ENCODE measurements at places on chromosomes 3 and 15. TPM values are rescaled to one million over a fixed set of nuclear protein-coding genes. Genes with fewer than 3 reads are reported as not detected.
A peak's percentile ranks its signal among the peaks of the same experiment; 100 is the strongest.

The PYGO1 gene
- not detected for total RNA-seq

The GOLGA8G gene
- not detected for total RNA-seq

The CPOX gene
- total RNA-seq: 65.3 TPM

The GRIP2 gene
- not detected for total RNA-seq

The CX3CR1 gene
- total RNA-seq: 0.95 TPM

The SNX22 gene
- 0.58 TPM for total RNA-seq

The IL16 gene
- total RNA-seq: 240 TPM

The KNG1 gene
- not detected for total RNA-seq

The PCSK6 gene
- 0.68 TPM for total RNA-seq

The SLC9C1 gene
- not detected for total RNA-seq

The MESP1 gene
- 2.4 TPM for total RNA-seq

The P2RY1 gene
- 0.44 TPM for total RNA-seq

The WDR93 gene
- not detected for total RNA-seq

The SHISA5 gene
- 195 TPM for total RNA-seq

The TM4SF18 gene
- total RNA-seq: not detected

The CFAP100 gene
- not detected for total RNA-seq

GRCh38 chr3:114383875-114384557 is 90.2 kb downstream of the TIGIT start:
- peak; percentile 79 for DNase-seq

- DNase-seq: no peak
Measured at GRCh38 chr15:69082554-69082953, 68.1 kb downstream of the NOX5 start.

- no peak for DNase-seq
Measured at GRCh38 chr3:195865752-195866151, 42.6 kb downstream of the TNK2 start.

DNA sequence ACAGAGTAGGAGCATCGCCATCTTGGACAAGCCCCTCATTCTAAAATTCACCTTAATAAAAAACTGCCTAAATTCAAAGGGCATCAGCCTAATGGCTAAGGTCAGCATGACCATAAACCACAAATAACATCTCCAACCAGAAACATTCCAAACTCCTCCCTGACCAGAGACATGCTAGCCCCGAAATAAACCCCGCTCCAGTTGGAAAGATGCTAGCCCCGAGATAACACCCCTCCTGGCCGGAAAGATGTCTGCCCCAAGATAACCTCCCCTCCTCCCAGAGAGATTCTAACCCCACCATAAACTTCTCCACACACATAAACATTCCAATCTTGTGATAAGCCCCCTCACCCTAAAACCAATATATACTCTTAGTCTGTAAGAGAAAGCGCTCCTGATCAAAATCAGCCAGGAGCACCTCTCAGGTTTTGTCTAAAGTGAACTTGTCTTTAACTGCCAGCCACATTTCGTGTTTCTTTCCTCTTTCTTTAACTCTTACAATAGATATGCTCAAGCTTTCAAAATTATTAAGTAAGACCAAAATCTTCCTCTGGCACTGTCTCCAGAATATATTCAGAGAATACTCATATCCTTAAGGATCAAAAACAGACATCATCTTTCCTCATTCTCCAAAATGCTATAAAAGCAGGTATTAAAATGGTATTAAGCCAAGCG is 104.1 kb downstream of the GSK3B start:
- DNase-seq: no peak

- no peak for DNase-seq
Measured at GRCh38 chr15:92116330-92116729, 262.8 kb downstream of the SLCO3A1 start.

- no peak for DNase-seq
Measured at GRCh38 chr3:138846262-138846791, 11.6 kb upstream of the PIK3CB start.

- DNase-seq: peak; percentile 95
Measured at GRCh38 chr15:51971375-51972133, at the start of gene LEO1. TSS of gene LEO1 (minus strand) at chr15:51971778. CDS start at chr15:51971745, 33 bp downstream.

DNA sequence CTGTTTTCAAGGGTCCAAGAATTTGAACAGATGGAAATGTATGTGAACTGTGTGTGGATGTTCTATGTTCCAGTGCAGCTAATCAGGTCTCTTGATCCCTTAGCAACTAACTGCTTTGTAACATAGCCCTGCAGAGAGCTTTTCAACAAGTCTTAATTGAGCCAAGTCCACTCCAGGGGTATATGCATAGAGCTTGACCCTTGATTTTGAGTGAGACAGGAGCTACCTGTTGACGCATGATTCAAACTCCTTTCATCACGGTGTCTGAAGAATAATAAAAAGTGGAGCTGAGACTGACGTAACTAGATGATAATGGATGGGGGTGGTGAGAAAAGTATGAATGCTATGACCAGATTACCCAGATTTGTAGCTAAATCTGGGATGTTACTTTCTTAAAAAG is 93.3 kb upstream of the CCDC54 start:
- no peak for DNase-seq

DNA sequence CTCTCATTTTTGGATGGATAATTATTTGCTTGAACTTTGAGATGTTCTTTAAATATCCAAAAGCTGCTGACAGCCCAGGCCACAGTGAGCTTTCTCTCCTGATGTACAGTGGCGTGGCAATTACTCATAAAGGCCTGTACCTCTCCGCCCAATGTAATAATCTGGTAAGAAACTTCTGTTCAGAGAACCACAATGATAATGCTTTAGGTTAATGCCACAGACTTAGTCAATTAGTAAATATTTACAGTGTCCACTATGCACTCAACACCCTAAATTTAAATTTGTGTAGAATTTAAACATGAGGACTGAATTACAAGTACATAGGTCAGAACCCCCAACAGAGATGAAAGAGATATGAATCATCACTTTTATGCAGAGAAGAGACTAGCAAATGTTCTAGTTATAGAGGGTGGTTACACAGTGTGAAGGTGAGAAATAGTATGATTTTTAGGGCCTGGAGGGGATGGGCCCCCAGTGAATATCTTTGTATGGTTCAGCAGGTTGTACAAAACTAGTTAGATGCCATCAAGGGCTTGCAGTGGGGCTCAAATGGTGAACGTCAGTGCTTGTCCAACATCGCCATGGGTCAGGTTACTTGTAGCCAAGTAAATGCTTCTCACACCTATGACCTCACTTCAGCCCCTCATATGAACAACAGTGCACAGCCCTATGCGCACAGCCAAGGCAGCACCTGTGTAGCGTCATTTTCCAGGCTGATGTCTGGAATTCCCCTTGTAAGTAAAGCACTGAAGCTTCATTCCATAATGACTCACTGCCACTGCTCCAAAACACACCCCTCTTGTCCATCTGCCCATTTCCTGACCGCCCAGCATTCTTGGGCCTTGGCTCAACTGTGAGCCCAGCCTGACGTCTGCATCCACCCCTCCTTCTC is 13.3 kb downstream of the ABHD2 start:
- no peak for DNase-seq

GRCh38 chr3:192171213-192171612 is 556.1 kb downstream of the FGF12 start:
- no peak for DNase-seq

- no peak for DNase-seq
Measured at GRCh38 chr3:175355801-175356335, 496.7 kb downstream of the NAALADL2 start.

DNA sequence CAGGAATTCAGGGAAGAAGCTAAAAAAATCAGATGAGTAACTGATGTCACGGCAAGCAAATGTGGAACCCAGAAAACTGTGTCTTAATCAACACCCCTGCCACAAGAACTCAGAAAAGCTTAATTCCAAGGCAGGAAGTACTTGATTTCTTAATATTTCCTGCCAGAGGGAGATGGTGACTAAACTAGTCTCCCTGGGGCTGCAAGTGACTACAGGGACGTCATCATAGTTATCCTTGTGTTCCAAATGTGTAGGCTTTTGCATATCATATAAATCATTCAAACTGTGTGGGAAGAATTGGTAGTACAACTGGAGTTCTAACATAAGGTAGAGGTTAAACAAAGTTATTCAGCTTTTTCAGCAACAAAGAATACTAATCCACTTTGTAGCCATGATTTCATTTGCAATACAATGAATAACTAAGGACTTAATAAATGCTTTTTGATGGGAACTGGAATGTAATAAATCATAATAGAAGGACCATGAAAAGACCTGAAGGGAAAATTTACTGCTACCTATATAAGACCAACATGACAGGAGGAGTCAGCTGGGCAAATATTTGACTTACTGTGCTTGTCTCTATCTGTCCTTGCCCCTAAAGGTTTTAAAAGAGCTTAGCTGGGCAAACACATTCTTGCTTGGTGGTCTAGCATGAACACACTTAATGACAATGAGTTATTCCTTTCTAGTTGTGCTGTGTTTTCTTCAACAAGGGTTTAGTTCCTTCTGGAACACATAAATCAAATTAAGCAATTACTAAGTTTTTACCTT is 76.0 kb upstream of the NECTIN3 start:
- no peak for DNase-seq

GRCh38 chr15:53829471-53829870 is 70.0 kb upstream of the WDR72 start:
- no peak for DNase-seq

DNA sequence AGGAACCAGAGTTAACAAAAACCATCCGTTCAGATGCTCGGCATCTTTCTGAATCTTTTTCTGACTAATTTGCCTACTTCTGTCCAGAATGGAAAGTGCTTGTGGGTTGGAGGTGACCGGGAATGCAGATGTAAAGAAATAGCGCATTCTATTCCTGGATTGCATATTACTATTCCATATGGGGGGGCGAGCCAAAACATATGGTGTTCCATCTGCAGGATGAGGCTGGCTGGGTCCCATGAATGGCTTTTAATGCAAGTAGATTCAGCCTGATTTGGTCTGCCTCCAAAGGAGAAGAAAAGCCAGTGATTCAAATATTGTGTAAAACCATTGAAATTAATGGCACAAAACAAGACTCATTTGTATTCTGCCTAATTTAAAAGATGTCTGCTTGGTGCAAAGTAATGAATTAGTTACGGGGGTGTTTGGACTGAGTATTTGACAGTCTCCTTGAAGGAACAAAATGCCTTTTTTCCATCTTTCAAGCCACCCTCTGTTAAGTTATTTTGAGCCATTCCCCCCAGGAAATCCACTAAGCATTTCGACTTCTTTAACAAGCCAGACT is 99.0 kb downstream of the ST8SIA2 start:
- DNase-seq: no peak

- DNase-seq: no peak
Measured at GRCh38 chr3:37032961-37033360, 39.6 kb downstream of the MLH1 start.

DNA sequence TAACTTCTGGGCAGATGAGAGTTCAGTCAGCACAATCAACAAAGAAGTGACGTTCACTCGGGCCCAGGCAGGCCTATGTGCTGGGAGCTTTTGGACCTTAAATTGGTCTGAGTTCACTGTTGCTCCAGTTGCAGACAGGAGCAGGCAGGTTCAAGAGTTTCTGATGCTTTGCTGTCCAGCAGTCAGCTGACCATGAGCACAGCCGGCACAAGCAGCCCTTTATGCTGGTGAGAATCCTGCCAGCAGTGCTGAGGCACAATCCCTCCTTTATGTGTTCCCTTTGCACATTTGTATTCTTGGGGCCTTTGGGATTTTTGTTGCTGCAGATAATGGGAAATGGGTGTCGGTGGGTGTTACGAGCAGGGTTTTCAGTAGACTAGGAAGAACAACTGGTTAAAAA is 81.2 kb upstream of the GOLGA8J start:
- DNase-seq: no peak
